ENCODE measurements at places on chromosomes 12 and 14. TPM values are rescaled to one million over a fixed set of nuclear protein-coding genes. Genes with fewer than 3 reads are reported as not detected.

The HOXC9 gene
- 5.6 TPM for total RNA-seq

The GRIP1 gene
- total RNA-seq = 8.2 TPM

The TMEM19 gene
- total RNA-seq = 34.6 TPM

The NEMF gene
- total RNA-seq = 49.6 TPM

The REM2 gene
- not detected for total RNA-seq

The DLK1 gene
- total RNA-seq = 0.28 TPM

The SLC25A47 gene
- total RNA-seq = 0.08 TPM

The ADAM20 gene
- total RNA-seq = 0.34 TPM

The TAS2R43 gene
- 0.97 TPM for total RNA-seq

The RPL10L gene
- not detected for total RNA-seq

The PPP4R4 gene
- total RNA-seq = 35.5 TPM

The SDSL gene
- 1.5 TPM for total RNA-seq

The CCDC177 gene
- 0.06 TPM for total RNA-seq

The FOXJ2 gene
- 8.0 TPM for total RNA-seq

The KRT77 gene
- total RNA-seq = not detected

The HAL gene
- not detected for total RNA-seq

The PTHLH gene
- total RNA-seq = 3.6 TPM

The KRT72 gene
- total RNA-seq = not detected

The KRT73 gene
- not detected for total RNA-seq
